DMS79 treated with DMSO at 0.1 percent for 48 hours (cell line): ENCODE measurements at places on chromosomes 1 and 21.
A peak's percentile ranks its signal among the peaks of the same experiment; 100 is the strongest.

- DNase-seq, result no peak
These were observed 124.6 kb downstream of the HLCS start for GRCh38 chr21:36841866-36842265.

- no peak for DNase-seq
These were observed 738.1 kb downstream of the ADGRL2 start for GRCh38 chr1:82538876-82539275.

DNA sequence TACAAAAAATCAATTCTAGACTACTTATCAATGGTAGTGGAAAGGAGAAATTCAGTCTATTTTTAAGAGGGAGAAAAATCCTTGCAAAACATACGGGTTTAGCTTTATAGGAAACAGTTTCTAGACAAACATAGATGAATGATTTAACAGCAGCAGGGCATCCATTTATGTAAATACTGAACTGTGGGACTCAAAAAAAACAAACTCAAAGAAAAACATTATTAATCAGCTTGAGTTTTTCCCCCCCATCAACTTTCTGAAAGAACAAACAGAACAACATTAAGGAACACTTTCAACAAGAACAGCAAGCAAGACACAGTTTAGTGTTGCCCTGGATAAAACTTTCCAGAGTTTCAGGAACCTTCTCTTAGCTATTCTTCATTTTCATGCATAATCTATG is 147.3 kb upstream of the KCNK2 start:
- DNase-seq, result no peak

GRCh38 chr1:59856725-59857338 is 42.1 kb downstream of the HOOK1 start:
- DNase-seq, result no peak

- DNase-seq, result no peak
These were observed 886.8 kb downstream of the KCNT2 start for GRCh38 chr1:195721210-195721971.

DNA sequence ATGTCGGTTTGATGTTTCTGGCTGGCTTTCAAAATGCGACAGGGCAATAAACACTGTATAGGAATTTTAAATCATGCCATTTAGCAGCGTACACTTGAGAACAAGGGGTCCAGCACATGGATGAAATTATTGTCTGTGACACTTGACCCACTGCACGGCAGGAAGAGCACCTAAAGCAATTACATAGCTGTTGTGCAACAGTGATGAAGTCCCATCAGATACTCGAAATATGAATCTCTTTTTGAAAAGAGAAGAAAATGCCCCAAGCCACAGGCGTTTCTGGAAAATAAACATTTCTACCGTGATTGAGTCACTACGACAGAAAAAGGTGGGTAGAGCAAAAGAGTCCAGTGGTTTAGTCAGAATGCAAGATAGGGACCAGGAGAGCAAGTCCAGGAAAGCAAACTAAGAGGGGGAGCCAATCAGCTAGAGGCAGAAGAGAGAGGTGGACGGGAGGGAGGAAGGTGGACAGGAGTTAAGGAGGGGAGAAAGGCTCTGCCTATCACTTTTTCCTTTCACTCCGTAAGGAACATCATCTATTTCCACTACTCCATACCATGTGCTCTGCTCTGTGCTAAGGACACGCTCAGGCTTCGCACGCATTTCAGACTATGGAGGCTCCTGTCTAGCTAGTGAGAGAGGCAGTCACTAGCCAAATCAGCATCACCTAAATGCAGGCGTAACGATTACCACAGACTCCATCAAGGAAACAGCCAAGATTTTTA is 6.4 kb downstream of the DSCAM start:
- peak; percentile 64 for DNase-seq

GRCh38 chr1:19643602-19644394 is at the start of gene NBL1:
Gene NBL1, plus strand, starts transcription at chr1:19644311. Its CDS starts 10,720 bp downstream, at chr1:19655031.
- DNase-seq, result no peak

DNA sequence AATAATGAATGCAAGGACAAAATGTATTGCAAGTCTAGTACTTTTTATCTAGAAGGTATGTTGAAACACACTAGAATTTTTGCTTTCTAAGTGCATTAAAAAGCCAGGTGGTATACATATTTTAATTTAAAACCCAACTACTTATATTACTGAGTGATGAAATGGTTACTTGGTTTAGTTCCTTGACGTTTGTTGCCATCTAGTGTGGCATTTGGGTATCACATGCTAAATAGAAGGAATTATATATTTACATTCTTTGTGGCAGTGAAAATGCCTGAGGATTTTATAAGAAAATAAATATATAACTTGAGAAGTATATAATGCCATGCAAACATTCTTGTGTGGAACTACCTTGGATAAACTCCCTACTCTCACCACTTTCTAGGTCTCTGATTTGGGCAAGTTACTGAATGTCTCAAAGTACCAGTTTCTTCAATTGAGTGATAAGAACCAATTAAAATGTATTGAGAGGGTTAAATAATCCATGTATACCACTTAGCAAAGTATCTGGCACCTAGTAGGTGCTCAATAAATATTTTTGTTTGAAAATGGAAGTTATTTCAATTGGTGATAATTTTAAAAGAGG is 69.6 kb downstream of the SDCCAG8 start:
- DNase-seq, result peak; percentile 50

GRCh38 chr1:116316373-116316772 is 56.7 kb upstream of the ATP1A1 start:
- no peak for DNase-seq

DNA sequence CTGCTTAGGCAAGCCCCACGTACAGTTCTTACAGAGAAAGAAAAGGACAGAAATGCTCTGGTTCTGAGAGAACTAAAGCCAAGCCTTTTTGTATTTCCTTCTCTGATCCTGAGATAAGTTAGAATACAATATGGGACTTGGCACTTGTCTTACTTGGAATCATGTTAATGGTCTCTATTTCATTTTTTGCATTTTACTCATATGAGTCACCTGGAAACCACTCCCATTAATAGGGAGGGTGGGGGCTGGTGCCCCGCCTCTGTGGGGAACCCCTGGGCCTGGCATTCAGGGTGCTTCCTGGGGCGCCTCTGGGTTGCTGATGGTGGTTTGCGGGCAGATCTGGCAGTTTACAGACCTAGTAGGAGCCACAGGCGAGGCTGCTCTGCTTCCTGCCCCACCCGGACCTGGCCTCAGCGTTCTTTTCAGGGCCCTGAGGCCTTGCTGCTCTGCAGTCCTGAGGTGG is 26.7 kb downstream of the TSPAN2 start:
- DNase-seq, result no peak

DNA sequence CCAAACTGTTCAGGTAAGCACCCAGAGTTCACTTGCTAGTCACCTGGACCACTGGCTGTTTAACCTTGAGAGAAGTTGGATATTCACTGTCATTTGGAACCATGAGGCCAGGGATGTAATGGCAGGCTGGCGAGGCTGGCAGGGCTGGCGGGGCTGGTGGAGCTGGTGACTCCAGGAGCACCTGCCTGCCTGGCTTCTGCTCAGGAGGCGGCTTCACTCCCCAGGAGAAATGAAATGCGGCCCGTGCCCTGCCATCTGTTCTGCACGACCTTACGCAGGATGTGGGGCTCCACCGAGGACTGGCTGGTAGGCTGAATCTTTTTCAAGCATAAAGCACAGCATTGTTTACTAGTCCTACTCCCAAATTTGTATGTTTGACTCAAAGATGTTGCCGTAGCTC is 22.7 kb upstream of the MX1 start:
- DNase-seq, result no peak

GRCh38 chr21:23811805-23812204 is 1795.5 kb downstream of the MRPL39 start:
- no peak for DNase-seq

DNA sequence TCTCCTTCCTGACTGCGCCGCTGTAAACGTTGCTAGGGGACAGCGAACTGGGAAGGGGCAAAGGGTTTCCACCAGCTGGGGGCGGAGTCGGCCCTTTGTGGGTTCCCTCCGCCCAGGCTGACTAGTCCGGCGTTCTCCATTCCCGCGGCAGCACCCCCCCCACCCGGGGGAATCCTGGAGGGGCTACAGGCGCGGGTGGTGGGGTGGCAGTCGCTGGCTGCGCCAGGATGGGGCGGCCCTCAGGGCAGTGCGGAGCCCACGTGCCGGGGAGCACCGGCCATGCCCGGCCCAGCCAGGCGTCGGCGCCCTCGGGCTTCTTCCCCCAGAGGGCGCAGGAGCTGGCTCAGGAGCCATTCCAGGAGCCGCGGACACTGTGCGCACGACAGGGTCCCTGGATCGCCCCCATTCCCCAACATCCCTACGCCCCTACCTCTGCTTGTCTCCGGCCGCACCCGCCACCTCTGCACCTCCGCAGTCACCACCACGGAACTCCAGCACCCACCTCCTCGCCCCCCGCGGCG is 476 bp downstream of the BATF3 start:
- DNase-seq, result peak; percentile 44
